ENCODE measurements at places on chromosomes 3 and 15. TPM values are rescaled to one million over a fixed set of nuclear protein-coding genes. Genes with fewer than 3 reads are reported as not detected.

DNA sequence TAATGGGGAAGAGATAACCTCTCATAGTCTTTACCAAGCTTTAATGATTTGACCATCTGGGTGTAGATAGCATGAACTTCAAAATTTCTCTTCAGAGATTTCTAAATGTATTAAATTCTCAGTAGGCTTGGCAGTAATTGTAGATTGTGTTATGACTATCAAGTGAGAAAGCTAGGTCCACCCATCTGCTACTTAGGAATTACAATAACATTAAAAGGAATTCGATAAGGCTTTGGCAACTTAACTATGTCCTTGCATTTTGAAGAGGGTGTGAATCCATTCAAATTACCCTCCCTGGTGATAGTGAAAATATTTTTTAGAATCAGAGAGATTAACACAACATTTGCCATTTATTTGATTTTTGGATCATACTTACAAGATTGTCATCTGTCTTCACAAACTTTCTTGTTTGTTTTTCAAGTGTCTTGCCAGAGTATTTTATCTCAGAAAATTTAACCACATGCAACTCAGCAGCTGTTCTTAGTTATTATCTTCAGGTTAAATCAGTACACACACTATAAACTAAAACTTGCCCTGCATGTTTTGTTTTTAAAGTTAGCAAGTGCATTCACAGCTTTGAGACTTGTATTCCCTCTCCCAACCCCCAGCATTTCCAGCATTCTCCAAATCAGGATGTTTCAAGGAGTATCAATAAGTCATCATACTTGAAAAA is 69.6 kb upstream of the COL8A1 start:
- H3K27ac ChIP-seq: no peak overlapping the region
- H3K36me3 ChIP-seq: no peaks in the 10 kb centered on the region
- H3K27me3 ChIP-seq: peaks cover 6% of the 10 kb centered on the region
- DNase-seq: no peak
- no peaks in the 10 kb centered on the region for H3K4me1 ChIP-seq
- no peak overlapping the region for H3K4me3 ChIP-seq

- DNase-seq: no peak
- no peaks in the 10 kb centered on the region for H3K27me3 ChIP-seq
- peaks cover 29% of the 10 kb centered on the region for H3K36me3 ChIP-seq
- H3K4me1 ChIP-seq: peaks cover 10% of the 10 kb centered on the region
- H3K27ac ChIP-seq: no peak overlapping the region
Measured at GRCh38 chr3:32443478-32443877, 51.8 kb downstream of the CMTM7 start.

GRCh38 chr3:110656394-110657025 is 415.1 kb upstream of the NECTIN3 start:
- no peaks in the 10 kb centered on the region for H3K27me3 ChIP-seq
- H3K36me3 ChIP-seq: no peaks in the 10 kb centered on the region
- peaks cover 2% of the 10 kb centered on the region for H3K4me1 ChIP-seq

DNA sequence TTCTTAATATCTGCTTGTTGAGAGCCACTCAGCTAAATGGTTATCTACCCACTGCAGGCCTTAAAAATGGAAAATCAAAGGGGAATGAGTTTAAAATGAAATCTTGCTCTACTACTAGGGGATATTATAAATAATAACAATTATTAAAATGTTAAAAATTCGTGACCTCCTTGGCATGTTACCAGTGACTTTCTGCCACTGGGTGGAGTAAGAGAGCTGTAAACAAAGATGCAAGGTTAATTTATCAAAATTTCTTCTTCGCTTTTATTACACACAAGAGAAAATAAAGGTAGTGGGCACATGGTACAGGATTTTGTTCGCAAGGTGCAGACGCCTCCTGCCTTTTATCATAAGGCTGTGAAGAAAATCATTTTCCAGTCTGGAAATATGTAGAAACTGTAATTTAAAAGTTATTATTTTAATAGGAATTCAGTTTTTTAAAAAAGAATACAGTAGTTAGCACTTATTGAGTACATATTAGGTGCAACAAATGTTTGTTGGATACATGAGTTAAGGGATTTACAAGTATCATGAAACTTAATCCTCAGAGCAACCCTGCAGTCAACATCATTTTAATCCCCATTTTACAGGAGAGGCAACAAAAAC is 272.6 kb downstream of the SUCLG2 start:
- H3K4me1 ChIP-seq: peaks cover 17% of the 10 kb centered on the region
- H3K27ac ChIP-seq: no peak overlapping the region

The GRM2 gene
- 0.58 TPM for total RNA-seq

The FAM81A gene
- 1.4 TPM for total RNA-seq

All from type B pancreatic cell (in vitro differentiated cells).